ENCODE measurements at places on chromosomes 16 and 17.

- DNase-seq: no peak
These were observed 148.2 kb downstream of the CPPED1 start for GRCh38 chr16:12655537-12655936.

DNA sequence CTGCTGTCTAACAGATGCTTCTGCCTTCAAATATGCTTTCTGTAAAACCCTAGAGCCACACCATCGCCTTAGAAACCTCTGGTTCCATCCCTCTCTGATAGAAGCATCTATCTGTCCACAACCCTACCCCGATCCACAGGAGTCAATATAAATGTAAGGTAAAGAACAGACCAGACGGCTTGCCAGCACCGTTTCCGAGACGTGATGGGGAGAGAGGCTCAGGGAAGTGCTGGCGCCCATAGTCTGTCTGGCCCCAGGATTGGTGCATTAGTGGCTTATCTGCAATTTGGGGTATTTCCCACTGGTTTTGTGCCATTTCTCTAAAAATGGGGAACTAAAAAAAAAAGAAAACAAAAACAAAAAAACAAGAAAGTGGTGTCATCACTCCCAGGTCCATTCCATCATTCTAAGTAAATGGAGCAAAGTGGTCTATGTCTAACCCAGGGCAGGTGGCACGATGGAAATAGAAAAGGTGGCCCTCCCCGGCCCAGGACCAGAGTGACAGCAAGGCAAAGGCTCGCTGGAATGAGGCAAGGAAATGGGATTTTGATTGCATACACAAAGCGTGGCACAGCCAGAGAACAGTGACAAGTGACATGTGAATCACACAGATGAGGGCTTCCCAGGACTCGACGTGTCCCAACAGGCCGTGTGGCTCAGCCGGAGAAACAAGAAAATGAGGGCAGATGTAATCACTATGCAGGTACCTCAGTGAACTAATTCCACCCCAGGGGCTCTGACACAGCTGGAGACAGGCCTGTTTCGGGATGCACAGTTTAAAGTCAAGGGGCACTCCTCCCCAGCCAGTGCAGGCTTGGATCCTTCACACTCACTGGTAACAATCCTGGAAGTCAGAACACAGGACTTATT lies 125.6 kb downstream of the GAS7 start:
- DNase-seq: no peak

DNA sequence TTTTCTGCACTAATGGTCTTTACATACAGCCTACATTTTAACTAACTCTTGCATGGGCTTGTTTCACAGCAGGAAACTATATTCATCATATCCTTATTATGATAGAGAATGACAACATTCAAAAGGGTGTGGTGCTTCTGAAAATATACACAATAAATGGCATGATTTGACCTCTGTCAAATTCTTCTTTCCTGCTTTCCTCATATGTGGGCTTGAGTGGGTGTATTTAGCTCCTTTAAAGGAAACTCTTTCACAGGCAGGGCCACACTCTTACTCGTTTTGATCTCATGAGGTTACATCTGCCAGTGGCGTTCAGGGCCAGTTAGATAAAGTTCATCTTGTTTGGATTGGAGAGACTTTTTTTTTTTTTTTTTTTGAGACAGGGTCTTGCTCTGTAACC lies 6.1 kb downstream of the SLC35G3 start:
- DNase-seq: no peak

GRCh38 chr16:46911038-46911437 lies 26.9 kb downstream of the GPT2 start:
- DNase-seq: no peak

- DNase-seq: peak; percentile 72
These were observed 3.3 kb downstream of the HOXB1 start for GRCh38 chr17:48527547-48527932.

DNA sequence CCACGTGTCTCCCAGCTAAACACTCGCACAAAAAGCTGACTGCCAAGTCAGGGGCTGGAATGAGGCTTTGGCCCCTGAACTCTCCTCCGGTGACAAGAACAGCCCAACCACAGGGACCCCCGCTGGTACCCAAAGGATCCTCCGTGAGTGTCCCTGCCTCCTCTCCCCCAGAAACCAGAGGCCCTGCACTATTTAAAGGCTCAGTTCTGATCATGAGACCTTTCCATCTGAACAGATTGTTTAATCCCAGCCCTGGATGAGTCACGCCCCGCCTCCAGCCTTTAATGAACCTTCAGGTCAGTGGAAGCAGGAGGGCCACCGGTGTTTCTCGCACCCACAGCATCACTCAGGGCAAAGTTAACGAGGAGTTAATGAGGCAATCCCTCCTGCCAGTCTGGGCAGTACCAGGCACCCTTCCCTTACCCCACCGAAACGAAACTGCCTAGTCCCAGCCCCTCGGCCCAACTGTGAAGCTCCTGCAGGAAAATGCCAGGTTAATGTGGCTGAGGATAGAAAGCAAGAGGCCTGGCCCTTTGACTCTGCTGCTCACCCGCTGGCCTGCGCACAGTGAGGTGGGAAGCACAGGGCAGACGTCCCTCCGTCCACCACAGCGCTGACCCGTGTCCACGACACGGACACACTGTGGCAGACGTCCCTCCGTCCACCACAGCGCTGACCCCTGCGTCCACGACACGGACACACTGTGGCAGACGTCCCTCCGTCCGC lies 32.4 kb downstream of the TIMM22 start:
- DNase-seq: no peak

Measured in right kidney (tissue), 9 donors.